ENCODE measurements at places on chromosomes 7 and 10. TPM values are rescaled to one million over a fixed set of nuclear protein-coding genes. Genes with fewer than 3 reads are reported as not detected.

KCNH2 gene
- 0.79 TPM for total RNA-seq

NUTM2B gene
- total RNA-seq, result 0.39 TPM

IRF5 gene
- 0.13 TPM for total RNA-seq

TMEM273 gene
- total RNA-seq, result 0.13 TPM

AOC1 gene
- not detected for total RNA-seq

CNPY1 gene
- not detected for total RNA-seq

KIAA1217 gene
- total RNA-seq, result 2.7 TPM
